ENCODE measurements at places on chromosomes 5 and 9.

- no peak for DNase-seq
These were observed 12.0 kb downstream of the FOXI1 start for GRCh38 chr5:170117736-170118135.

DNA sequence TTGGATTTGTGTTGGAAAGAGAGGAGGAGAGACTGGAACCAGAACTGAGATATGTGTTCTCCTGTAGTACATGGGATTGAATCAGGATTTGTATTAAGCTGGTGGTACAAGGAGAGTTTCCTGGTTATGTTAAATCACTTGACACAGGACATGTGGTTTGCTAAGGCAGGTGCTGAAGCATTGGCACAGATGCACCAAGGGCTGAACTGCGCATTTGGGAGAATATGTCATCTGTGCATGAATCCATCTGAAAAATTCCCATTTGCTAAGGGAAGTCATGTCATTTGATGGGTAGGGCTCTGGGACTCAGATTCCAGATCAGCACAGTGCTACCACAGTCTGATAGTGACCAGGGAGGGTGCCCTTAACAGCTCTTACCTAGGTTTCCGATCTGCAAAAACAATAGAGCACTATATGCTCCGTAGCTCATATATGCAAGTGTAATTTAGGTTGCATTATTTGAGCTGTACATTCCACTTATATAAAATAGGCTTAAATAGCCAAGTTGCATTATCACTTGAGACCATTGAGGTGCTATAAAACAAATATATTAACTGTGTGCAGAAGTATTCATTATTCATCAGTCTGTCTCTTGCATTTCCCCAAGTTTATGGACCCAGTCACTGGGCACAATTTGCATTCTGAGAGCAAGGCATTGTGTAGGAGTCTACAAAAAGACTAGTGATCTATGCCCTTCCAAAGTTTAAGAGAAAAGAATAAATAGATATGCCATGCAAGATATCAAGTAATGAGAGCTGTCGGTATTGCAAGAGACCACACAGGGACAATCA, 55.2 kb downstream of the ADAMTS16 start:
- no peak for DNase-seq

DNA sequence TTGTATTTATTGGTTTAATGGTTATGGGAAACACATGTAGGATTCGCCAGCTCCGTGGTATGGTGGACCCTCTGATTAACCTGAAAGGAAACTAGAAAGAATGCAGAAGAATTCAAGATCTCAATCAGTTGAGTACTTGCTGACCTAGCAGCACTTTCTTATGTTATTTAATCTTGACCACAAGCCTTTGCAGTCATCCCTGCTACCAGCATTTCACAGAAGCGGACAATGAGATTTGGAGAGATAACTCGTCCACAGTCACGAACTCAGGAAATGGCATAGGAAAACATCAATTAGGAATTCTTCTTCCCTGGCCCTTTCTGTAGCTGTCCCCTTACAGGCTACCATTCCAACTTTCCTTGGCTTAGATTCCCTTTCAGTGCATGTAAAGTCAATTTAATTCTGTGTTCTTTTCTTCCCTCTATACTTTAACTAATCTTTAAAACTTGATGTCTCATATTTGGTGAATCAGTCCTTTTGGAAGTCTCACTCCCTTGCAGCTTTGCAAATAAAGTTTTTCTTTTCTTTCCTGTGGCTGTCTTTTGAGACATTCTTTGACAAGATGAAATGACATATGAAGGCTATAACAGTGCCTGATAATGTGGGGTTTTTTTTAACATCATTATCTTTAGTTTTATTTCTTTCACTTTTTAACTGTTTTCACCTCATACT, 1.3 kb upstream of the SLC44A1 start:
- peak; percentile 38 for DNase-seq

GRCh38 chr5:78574731-78575161, 73.8 kb downstream of the LHFPL2 start:
- DNase-seq: no peak

DNA sequence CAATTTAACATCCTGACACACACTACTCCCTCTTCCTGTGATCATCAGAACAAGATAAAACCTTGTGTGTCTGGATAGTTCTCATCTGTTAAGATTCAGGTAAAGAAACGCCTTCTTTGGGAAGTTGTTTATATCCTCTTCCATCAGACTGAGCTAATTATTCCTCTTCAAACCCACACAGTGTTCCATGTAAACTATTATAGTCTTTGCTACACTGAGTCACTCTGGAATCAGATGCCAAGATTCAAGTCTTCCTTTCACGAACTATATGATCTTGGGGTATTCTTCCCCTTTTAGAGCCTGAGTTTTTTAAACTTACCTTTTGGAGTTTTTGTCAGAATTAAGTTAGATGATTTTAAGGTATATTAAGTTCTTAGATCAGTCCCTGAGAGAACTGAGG, 2.0 kb downstream of the OR1J1 start:
- DNase-seq: no peak

DNA sequence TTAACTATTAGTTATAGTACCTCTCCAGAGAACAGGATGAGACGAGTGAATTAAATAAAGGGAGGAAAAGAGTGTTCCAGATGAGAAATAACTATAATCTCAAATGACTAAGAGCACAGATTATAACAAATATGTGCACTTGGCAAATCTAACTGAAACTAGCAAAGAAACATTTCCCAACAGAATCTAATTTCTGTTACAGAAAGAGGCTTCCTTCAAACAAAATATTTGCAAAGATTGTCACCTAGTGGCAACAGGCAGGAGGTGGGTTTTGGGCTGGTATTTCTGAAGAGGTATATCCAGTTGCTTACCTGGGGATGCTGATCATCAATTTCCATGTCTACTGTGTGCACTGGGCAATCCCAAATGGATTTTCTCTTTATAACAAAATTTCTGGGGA, 5.6 kb upstream of the SPDL1 start:
- no peak for DNase-seq

GRCh38 chr9:93658184-93658925, 82.0 kb downstream of the PHF2 start:
- DNase-seq: no peak

DNA sequence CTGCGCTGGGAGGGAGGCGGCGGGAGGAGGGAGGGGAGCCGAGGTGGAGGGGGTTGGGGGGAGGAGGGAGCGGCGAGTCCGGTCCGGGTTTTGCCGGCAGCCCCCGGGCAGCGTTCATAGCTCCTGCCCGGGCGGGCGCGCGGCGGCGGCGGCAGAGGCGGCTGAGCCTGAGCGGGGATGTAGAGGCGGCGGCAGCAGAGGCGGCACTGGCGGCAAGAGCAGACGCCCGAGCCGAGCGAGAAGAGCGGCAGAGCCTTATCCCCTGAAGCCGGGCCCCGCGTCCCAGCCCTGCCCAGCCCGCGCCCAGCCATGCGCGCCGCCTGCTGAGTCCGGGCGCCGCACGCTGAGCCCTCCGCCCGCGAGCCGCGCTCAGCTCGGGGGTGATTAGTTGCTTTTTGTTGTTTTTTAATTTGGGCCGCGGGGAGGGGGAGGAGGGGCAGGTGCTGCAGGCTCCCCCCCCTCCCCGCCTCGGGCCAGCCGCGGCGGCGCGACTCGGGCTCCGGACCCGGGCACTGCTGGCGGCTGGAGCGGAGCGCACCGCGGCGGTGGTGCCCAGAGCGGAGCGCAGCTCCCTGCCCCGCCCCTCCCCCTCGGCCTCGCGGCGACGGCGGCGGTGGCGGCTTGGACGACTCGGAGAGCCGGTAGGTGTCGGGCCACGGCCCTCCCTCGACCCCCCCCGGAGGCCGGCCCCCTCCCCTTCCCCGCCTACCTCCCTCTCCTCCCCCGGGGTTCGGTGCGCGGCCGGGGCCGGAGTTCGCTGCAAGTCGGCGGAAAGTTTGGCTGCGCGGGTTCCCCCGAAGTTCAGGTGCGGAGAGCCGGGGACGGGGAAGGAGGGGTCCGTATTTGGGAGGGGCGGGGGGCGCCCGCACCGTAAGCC, at the start of gene CXXC5:
CXXC5 (plus strand) TSS at position 145 of the 877 bp plus-strand sequence. CDS start 32,175 bp downstream, outside the sequence.
- peak; percentile 88 for DNase-seq

DNA sequence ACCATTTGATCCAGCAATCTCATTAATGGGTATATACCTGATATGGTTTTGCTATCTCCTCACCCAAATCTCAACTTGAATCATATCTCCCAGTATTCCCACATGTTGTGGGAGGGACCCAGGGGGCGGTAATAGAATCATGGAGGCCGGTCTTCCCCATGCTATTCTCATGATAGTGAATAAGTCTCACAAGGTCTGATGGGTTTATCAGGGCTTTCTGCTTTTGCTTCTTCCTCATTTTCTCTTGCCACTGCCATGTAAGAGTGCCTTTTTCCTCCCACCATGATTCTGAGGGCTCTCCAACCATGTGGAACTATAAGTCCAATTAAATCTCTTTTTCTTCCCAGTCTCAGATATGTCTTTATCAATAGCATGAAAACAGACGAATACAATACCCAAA, 74.5 kb upstream of the APC start:
- no peak for DNase-seq

DNA sequence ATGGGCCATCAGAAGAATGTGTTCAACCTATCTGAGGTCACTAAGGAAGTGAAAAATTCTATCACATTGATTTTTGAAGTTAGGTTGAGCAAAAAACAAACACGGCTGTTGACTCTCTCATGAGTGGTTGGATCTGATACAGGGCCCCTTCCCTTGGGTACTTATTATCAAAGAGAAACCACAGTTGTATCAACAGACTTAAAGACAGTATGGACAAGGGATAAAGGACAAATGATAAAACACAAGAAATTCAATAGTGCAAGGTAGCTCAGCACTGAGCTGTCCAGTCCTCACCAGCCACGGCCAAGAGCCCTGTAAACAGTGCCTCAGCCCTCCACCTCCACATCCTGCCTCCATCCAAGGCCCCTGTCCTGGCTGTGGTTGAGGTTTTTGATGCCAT, 86.9 kb downstream of the UBE2QL1 start:
- DNase-seq: no peak

DNA sequence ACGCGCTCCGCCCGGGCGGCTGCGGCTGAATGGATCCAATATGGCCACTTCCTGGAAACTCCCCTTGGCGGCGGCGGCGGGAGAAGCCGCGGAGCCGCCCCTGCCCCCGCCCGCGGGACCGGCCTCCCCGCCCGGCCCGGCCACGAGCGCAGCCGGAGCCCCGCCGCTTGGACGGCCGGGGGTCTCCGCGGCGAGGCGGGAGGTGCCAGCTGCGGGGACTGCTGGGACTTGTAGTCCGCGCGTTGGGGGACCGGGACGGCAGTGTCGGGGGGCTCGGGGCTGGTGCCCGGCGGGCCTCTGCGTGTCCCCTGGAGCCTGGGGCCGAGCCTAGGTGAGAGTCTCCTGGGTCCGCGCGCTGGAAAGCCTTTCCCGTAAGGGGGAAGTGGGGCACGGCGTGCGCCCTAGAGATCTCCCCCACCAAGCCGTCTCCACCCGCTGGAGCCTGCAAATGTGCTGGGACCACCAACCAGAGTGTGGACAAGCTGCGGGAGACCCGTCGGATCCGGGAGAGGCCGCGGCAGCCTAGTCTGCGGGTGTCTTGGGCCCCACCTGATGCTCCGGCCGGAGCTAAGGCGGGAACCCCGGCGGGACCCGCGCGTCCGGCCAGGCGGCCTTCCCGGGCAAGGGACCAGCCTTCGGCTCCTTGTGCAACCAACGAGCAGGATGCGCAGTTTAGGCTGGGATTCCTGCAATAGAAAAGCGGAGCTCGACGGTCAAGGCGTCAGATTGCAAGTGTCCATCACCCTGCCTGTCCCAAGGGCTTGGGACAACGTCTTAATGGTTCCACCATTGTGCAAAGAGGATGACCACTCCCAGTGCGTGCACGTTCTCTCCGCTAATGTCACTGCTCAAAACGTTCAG, at the start of gene SEPTIN8:
SEPTIN8 (minus strand) TSS at position 31 of the 861 bp plus-strand sequence. CDS start 102 bp downstream, outside the sequence.
- peak; percentile 78 for DNase-seq

GRCh38 chr5:92505925-92506324, 1075.1 kb downstream of the NR2F1-AS1 start:
- DNase-seq: no peak
